Kidney epithelial cell (primary cell): ENCODE measurements at places on chromosomes 16 and 17.

DNA sequence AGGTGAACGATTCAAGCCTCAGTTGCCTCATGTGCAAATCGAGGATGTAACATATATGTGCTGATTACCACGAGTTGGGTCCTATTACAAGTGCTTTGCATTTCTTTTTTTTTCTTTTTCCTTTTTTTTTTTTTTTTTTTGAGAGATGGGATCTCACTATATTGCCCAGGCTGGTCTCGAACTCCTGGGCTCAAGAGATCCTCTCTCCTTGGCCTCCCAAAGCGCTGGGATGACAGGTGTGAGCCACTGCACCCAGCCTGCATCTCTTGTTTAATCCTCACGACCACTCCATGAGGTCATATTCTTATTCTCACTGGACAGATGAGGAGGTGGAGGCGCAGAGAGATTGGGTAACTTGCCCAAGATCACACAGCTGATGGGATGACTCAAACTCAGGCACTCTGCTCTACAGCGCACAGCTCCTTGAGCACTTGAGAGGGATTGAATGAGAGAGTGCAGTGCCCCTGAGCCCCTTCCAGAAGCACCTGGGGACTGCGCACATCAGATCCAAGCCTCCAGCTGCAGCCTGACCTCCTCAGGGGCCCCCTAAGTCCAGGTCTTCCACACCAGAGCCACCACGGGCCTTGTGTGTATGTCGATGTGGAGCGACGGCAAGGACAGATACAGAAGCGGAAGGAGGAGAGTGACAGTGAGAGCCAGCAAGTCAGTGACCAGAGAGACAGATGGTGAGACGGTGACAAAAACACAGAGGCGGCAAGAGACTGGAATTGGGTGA, 4.9 kb downstream of the STX1B start:
- no peak for DNase-seq

- DNase-seq = no peak
Measured at GRCh38 chr17:76511668-76512365, 10.6 kb upstream of the RHBDF2 start.

GRCh38 chr16:9885467-9885866, 296.8 kb downstream of the GRIN2A start:
- no peak for DNase-seq

DNA sequence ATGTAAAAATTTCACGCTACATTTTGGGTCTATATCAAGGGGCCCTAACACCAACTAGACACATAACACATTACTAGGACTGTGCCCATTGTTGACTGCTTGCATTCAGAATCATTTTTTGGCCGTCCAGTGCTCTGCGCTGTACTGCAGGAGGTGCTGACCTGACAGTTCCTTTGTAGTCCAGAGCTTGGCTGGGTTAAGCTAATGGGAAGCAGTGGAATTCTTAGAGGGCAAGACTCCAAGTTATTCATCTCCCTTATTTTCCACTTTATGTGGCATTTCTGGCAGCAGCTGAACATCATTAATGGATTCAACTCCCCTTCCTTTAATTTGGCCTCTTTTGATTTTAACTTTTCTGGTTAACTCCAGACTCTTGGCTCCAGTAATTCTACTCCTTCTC, 351.7 kb downstream of the CDH8 start:
- no peak for DNase-seq

DNA sequence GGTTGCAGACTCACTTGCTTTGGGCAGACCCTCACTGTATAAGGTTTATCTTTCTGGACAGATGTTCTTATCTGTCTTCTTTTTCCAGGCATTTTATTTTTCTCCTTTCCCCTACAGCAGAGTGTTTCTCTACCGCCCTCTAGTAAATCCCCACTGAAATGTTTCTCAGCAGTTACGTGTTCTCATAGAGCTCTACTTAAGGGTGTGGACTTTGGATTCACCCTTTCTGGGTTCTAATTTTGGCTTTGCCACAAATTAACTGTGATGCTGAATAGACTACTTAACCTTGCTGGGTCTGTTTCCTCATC, 2.0 kb downstream of the ADAT1 start:
- DNase-seq = peak; percentile 12

- DNase-seq = no peak
Measured at GRCh38 chr17:56475116-56475515, 118.4 kb upstream of the NOG start.

GRCh38 chr17:6464446-6465041, 20.3 kb downstream of the PIMREG start:
- DNase-seq = no peak

- DNase-seq = no peak
Measured at GRCh38 chr16:71528863-71529262, 2.6 kb downstream of the CHST4 start.

DNA sequence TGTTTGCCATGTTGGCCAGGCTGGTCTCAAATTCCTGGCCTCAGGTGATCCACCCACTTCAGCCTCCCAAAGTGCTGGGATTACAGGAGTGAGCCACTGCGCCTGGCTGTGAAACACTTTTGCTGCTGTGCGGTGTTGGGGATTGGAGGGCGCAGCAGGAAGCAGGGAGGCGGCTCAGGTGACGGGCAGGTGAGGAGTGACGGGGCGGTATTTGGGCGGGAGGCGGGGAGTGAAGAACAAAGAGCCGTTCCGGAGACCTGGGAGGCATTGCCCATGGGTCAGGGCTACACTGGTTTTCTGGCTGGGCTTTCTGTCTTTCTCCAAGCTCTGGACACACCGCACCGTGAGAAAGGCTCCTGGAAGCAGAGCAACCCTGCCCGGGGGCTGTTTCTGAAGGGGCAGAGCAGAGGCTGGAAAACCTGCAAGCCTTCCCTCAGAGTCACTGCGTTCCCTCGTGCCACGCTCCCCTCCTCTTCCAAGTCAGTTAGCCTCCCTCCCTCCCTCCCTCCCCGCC, 22.1 kb downstream of the CRISPLD2 start:
- no peak for DNase-seq

DNA sequence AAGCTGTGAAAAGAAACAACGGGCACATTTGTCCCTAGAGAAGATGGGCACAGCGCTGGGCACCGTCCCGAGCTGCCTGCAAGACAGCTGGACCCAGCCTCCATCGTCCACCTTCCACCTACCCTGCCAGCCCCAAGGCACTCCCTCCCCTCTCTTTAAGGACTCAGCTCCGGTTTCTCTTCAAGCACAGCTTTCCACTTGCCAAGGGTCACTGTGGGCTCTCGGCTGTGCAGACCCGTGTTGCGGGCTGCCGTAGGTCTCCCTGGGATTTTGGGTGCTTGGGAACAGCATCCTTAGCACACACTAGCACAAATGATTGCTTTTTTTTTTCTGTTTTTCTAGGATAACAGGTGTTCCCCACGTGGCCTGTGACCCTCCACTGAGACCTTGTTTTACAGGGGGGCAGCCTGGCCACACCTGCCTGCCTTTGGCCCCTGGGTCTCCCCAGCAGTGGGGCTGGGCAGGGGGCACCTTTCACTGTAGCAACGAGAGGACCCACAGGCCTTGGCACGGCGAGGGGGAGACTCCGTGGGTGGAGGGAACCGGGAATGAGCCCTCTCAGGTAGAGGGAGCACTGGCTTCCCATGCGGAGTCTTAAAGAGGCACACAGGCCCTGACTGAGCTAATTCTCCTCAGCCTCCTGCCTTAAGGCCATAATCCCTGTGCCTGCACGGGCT, 1.4 kb downstream of the CHMP6 start:
- DNase-seq = no peak

DNA sequence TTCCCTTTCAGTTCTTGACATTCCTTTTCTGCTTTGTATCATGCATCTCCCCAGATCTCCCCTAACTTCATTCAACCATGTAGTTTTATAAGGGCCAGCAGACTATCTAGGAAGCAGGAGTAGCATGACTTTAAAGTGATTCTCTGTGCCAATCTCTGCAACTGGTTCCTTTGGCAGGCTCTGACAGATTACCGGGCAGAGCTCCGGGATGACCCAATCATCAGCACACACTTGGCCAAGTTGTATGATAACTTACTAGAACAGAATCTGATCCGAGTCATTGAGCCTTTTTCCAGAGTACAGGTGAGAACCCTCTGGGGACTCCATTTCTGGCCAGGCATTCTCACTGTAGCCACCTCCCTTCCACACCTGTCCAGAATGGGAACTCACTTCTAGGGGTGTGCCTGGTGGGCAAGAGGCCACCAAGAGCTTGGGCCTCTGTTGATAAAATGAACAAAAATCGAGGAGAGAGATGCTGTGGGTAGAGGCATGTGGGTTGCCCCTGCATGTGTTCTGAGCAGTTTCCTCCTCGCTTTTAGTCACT, 7.6 kb upstream of the CDK5R1 start:
- no peak for DNase-seq

GRCh38 chr17:62859146-62859545, 51.0 kb upstream of the MARCHF10 start:
- DNase-seq = no peak

DNA sequence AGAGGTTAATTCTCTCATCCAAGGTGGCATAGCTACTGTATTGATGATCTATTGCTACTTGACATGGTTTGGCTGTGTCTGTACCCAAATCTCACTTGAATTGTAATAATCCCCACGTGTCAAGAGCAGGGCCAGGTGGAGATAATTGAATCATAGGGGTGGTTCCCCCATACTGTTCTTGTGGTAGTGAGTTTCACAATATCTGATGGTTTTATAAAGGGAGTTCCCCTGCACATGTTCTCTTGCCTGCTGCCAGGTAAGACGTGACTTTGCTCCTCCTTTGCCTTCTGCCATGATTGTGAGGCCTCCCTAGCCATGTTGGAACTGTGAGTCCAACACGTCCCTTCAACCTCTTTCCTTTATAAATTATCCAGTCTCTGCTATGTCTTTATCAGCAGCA, 22.9 kb upstream of the CPPED1 start:
- no peak for DNase-seq

DNA sequence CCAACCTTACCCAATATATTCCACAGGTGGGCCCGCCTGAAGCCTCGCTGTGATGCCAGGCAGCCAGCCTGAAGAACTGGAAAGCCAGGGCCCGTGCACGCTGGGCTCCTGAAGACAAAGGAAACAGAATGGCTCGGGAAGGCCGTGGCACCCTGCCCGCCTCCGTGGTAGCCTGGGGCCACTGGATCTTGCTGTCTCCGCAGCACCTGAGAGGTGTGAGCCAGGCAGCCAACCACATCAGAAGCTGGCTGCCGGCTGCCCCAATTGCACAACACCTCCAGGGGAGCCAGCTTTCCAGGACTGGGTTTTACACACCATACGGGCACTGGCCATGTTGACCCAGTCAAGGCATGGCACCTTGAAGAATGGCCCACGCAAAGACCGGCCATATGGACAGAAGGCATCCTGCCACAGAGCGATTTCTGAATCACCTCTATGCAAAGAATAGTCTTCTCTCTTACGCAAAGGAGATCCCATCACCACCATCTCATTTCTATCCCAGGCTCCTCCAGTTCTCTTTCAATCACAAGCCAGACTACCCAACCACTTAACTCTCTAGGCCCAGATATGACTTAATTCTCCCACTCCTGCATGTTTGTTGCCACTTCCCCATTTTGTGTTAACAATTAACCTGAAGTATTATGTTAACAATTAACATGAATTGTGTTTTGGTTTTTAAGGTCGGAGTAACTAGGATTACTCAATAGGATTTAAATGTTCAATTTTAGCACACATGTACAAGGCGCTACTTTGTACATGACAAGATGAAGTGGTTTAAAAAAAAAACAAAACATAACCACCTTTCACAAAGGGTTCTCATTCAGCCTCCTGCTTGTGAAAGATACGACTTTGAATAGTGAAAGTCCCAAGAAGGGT, 32.1 kb downstream of the ZFHX3 start:
- DNase-seq = peak; percentile 79

GRCh38 chr17:4750606-4751005, 10.9 kb upstream of the CXCL16 start:
- no peak for DNase-seq

DNA sequence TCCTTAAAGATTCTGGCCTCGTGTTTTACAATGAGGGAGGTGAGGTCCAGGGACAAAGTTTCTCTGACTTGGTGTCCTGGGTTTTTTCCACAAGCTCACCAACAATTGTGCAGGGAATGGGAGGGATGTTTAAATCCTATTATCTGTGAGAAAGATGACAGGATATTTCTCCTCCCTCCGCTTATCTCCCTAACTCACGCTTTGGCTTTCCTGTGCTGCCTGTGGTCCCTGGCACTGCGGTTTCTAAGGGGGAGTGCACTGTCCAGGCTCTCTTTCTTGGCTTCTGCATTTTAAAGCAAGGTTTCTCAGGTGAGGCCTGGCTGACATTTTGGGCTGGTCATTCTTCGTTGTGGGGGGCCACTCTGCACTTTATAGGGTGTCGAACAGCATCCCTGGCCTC, 16.4 kb downstream of the GGA3 start:
- DNase-seq = no peak

DNA sequence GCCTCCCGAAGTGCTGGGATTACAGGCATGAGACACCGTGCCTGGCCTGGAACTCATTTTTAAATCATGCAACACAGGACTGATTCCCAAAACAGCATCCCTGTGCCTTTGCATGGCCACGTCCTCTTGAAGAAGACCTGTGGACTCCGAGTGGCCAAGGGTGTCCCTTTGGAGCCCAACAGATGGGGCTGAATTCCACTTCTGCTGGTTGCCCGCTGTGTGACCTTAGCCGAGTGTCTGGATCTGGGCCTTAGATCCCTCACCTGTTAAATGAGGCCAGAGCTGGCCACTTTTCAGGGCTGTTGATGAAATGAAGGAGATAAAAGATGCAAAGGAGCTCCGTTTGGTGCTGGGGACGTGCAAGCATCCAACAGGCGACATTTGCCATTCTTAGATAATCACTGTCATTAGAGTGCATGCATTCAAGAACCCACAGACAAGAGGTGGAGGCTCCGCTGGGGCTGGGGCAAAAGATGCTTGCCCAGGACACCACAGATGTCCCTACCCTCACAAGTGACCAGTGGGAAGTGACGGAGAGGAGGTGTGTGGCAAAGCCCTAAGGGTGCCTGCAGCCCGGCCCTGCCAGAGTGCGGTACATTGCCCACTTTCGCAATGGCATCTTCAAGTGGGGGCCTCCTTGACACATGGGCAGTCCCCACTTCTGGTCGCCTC, 354.1 kb upstream of the TNRC6C start:
- no peak for DNase-seq

DNA sequence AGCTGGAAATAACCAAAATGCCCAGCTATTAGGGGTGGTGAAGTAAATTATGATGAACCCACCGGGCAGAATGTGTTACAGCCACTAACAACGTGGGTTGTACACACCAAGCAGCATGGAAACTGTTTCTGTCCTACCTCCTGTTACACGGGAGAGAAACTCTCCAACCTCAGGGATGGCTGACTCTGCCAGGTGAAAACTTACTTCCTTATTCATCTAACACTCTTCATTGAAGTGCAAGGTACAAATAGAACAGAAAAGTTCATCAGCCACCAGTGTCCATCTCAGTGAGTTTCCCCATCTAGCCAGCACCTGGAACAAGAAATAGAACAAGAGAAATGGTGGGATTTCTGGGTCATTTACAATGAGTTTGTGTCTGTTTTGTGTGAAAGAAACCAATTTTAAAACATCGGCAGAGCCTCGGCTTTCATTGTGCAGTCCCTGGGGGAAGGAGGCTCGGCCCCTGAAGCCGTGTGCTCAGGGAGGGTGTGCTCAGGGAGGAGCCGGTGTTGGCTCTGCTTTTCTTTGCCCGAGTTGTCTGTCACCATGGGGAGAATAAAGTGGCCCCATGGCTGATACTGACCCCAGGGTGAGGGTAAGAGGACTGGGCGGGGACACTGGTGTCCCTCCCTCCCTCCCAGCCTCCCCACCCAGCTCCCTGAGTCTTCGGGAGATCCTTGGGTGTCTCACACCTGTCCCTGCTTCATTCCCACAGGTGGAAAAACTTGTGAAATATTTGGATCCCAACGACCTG, 39.8 kb downstream of the RAB11FIP4 start:
- DNase-seq = no peak
